ENCODE measurements at places on chromosomes 11 and 22.

DNA sequence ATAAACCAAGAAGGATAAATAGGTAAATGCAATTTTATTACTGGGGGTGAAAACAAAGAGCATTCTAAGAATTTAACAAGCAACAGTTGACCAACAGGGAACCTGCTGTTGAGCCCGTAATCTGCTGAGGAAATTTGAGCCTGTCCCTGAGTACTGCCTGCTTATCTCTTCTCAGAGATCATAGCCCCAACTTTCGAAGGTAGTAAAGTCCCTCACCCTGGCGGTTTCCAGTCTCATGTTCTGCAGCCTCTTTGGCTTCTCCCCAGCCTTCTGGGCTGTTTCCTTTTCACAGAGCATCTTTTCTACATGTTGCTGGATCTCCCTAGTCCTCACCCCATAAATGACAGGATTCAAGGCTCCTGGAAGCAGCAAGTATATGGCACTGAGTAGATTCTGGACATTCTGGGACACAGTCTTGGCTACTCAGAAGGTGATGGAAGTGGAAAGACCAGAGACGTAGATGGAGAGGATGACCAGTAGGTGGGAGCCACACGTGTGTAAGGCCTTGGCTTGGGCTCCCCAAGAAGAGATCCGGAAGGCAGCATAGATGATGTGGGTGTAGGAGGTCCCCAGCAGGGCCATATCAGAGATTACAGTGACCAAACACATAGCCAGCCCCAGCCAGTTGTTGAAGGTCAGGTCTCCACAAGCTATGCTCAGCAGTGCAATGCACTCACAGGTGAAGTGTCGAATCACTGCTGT lies 51.6 kb downstream of the RRM1 start:
- no peak for DNase-seq

- DNase-seq, result no peak
These were observed 324.5 kb downstream of the LRRC4C start for GRCh38 chr11:41134971-41135370.

- no peak for DNase-seq
These were observed 752 bp downstream of the POU2AF1 start for GRCh38 chr11:111378185-111378860.

GRCh38 chr22:27238935-27239510 lies 562.5 kb downstream of the MN1 start:
- DNase-seq, result no peak

DNA sequence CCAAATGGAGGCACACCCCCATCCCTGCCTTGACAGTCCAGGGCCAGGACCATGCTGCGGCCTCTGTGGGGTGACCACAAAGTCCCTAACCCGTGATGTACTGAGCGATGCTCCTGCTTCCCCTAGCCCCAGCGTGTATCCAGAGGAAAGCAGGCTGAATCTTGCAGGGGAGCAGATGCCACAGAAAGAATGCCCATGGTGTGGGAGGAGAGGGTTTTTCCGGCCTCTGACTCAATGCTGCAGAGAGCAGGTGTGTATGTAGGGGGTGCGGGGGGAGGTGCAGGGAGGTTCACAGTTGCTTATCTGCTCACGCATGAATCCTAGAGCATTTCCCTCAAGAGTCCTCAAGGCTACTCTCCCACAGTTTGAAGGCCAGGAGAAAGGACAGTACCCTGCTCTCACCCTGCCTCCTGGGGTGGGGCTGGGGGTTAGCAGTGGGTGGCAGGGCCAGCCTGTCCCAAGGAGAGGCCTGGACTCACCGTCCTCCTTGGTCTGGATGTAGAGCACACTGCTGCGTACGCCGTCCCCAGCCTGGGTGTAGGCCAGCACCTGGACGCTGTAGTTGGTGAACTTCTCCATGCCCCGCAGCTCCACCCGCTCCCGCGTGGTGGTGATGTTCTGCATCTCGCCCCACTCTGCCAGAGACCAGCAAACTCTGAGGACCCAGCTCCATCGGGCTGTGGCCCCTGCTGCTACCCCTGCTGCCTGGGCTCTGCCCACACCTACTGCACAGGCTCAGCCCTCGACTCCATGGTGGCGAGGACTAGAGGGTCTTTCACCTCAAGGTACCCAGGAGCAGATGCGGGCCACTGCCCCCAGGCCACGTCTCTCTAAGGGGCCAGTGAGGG lies 130.8 kb downstream of the CEP164 start:
- DNase-seq, result no peak
